ENCODE measurements at places on chromosomes 7 and 10.

DNA sequence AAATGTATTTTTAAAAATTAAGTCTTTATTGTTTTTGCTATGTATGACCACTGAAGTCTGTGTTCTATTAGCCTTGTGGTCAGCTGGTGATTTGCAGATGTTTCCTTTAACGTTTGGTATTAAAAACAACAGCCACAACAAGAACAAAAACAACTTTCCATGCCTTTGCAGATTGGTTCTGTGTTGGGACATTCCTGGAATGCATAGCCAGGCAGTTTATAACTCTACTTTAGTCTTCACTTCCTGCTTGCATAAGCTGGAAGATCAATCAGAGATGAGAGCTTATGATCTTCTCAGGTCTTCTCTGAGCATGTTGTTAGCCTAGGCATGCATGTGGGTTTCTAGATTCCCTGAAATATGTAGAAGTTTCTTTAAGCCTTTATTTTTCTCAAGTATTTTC lies 58.9 kb upstream of the SEMA3C start:
- DNase-seq: no peak

DNA sequence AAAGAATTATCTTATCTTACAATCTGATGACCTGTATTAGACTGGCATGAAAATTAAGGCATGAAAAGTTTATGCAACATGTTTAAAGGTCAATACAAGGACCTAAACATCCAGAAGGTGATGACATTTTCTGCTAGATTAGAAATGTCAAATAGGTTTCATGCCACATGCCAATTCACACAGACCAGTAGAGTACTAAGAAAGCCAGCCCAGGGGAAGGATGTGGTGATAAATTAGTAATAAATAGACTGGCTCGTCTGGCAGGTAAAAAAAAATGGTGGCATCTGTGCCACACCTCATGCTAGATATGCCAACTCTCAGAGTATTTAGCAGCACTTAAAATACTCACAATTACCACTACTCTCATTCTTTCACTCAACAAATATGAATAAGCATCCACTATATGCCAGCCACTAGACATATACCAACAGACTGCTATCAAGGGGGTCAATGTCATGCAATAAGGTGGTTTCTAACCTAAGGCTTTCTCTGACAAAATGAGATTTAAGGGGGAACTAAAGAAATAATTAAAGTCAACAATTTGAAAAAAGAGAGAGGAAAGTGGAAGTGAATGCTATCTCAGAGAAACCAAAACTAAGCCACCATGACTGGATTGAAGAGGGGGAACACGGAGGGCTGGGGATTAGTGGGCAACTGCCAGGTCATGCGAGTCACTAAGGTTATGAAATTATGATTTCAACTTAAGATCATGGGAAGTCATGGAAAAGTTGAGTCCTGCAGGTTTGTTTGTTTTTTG lies 83.5 kb downstream of the SGMS1 start:
- DNase-seq: no peak

GRCh38 chr10:88372051-88372715 lies 210.9 kb downstream of the RNLS start:
- no peak for DNase-seq

DNA sequence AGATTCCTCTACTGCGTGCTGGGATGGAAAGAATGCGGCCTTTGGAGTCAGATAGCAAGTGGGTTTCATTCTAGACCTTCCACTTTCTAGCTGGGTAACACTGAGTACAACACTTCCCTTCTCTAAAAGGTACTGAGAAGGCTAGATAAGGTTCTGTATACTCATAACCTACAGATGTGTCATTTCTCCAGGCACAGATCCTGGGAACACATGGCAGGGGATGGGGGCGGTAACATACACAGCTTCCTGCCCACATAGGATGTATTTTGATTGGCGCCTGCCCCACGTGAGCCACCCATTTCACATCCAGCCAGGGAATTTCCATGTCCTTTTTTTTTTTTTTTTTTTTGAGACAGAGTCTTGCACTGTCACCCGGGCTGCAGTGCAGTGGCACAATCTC lies 31.8 kb downstream of the KLRG2 start:
- DNase-seq: no peak

DNA sequence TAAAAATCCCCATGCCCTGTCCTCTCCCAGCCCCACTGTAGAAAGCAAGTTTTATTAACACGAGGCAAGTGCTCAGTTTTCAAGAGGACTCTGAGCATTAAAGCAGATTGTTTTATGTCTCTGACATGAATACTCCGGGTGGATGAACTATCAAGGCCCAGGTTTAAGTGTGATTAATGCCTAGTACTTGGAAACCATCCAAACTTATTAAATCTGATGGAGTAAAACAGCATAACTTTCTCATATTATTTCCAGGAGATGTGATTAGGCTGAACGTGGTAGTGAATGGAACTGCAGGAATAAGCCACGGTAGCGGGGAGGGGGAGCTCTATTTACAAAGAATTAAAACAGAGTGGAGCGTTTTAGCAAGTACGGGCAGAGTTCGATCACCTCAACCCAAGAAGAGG lies 144.2 kb upstream of the RNF32 start:
- no peak for DNase-seq

DNA sequence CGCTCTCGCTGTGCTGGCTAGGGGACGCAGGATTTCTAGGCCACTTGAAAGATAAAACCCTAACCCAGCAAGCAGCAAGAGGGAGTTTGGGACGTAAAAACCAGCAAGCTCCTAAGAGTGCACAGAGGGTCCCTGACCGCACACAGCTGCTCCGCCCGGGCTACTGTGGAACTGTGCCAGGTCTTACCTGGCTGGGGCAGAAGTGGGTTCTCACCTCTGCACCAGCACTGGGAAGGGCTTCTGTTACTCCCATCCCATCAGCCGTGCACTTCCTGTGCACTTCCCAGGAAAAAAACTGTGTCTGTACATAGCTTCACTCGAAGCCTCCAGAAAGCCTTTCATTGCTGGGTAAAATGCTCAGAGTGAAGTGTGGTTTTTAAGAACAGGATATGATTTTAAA lies 45.9 kb upstream of the PTF1A start:
- no peak for DNase-seq

DNA sequence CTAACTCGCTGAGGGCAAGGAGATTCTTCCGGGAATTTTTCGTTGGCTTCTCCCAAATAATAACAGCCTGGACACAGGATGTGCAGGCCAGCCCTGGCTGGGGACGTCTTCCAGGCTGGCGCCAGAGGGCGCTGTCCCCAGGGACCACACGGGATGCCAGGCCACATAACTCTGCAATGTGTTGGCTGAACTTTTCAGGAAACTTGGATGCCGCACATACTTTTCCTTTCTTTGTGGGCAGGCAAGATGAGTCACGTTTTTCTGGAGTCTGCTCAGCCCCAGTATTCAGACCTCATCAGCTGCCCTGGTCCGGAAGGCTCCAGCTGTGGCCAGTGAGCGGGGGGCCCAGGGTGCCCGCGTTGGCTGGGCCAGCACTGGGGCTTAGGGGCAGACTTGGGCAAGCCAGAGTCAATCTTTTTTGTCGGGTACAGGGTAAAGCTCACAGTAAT lies 122.7 kb downstream of the PRKAG2 start:
- DNase-seq: peak; percentile 96

DNA sequence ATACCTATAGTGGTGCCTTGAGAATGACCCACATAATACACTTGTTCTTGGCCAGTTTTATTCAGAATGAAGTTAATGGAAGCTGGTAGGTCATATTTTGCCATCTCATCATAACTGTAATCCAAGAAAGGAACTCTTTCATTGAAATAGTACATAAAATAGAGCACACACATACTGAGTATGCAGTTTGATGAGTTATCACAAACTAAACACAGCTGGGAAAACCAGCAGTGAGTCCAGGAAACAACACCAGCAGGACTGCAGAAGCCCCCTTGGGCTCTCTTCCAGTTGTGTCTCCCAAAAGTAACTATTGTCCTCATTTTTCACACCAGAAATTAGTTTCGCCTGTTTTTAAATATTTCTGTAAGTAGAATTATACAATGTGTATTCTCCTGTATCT lies 19.8 kb upstream of the CH25H start:
- DNase-seq: no peak

DNA sequence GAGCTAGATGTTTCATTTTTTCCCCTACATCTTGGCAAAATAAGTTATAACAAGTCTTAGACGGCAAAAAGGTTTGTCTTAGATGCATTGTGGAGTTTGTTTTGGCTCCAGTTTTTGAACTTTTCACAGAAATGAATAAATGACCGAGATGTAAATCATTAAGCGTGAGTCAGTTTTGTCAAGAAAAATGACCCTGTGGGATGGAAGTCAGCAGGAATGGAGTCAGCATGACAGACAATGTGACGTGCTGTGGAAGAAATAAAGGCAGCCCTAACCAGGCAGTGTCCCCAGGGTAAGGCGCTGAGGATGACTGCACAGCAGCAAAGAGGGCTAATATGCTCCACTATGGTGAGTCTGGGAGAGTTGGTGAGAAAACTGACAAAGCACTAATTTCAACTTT lies 163.2 kb downstream of the NOC3L start:
- DNase-seq: no peak

GRCh38 chr7:129911790-129912189 lies 41.0 kb downstream of the UBE2H start:
- DNase-seq: no peak

GRCh38 chr10:108082596-108082995 lies 918.1 kb upstream of the SORCS1 start:
- DNase-seq: no peak

DNA sequence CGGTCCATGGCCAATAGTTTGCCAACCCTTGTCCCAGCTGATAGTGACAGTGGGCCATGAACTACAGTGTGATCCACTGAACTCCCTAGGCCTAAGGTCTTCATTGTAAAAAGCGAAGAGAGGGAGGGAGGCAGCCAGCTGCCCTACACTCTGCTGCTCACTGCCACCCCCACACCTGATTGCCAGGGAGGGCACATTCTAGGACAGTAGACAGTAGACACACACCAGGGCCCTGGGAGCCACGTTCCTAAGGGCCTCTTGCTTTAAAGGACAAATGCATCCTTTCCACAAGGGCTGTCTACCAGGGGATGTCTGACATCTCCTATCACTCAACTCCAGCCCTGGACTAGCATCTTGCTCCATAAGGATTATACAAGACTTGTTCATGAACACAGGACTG lies 122.2 kb downstream of the DLG5 start:
- DNase-seq: no peak

DNA sequence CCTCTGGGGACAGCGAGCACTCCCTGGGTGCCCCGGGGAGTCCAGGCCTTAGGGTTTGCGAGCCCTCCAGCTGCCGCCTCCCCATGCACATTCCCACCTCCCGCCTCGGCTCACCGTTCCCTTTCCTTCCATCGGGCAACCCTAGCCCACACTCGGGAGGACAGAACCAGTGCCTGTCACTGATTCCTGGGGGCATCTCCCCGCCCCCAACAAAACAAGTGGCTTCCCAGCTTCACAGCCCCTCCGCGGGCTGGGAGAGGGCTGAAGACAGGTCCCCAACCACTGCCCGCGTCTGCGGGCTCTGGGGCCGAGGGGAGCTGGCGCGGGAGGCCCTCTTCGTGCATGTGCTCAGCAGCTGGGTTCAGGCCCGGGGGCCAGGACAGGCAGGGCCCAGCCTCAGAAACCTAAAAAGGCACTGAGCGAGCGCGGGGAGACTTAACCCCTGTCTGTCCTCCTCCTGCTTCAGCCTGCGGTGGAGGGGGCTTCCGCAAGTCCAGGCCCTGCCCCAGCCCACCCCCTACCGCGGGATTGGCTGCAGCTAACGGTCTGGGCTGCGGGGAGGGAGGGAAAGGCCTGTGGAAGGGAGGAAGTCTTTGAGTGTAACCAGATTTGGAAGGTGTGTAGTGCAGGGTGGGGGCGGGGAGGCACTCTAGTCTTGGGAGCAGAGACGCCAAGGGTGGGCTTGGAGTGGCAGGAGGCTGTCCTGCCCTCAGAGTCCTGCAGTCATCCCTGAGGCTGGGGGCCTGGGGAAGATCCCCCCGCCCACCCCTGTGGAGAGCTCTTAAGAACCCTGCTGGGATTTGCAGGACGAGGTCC lies 1.2 kb downstream of the FLNC start:
- DNase-seq: no peak

GRCh38 chr10:71134732-71135211 lies 77.6 kb upstream of the UNC5B start:
- no peak for DNase-seq

DNA sequence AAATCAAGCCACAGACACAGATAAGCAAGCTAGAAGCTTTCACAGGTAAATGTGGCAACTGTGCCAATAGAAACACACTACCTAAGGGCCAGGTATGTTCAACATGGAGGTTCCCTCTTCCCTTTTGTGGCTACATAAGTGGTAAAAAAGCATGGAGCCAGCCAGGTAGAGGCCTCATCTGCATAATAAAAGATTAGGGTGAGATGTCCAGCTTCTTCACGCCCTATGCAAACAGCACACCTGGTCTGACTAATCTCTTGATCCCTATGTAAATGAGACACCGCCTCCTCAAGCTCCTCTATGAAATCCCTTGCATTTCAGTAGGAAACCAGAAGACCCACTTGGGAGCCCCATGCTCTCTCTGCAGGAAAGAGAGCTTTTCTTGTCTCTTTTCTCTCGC lies 282.2 kb downstream of the NEBL start:
- DNase-seq: no peak

DNA sequence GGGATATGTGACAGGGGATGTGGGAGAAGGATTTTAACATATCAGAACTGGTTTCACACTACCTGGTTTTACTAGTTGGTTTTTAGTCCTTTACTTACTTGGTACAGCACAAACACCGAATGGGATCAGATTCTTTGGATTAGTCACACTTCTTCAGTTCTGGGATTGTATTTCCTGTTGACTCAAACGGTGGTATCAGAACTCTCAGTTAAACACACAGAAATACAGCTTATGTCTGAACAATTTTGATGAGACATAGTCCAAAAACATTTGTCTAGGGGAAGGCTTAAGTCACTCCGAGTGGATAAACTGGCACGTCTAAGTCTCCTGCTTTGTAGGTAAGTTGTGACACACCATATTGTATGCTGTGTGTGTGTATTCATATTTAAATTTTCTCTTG lies 480.5 kb downstream of the PHTF2 start:
- DNase-seq: peak; percentile 57

DNA sequence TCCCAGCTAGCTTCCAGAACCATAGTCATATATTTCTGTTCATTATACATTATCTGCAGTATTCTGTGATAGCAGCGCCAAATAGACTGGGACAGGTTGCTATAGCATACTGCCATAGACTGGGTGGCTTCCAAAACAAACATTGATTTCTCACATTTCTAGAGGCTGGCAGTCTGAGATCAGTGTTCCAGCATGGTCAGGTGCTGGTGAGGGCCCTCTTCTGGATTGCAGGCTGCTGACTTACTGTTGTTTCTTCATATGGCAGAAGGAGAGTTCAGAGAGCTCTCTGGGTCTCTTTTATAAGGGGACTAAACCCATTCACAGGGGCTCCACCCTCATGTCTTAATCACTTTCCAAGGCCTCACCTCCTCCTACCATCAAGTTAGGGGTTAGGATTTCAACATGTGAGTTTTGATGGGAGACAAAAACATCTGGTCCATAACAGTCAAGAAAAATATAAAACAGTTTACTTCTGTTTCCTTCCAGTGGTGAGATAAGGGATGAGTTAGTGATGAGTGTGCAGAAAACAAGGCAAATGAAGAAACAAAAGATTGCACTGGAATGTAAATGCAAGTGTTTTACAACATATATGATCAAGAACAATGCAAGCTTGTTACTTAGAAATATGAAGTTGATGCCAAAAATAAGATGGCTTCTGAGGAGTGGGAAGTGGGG lies 399.0 kb upstream of the C7orf33 start:
- DNase-seq: no peak
